Fibroblast of lung (primary cell): ENCODE measurements at places on chromosomes 5 and 9.

DNA sequence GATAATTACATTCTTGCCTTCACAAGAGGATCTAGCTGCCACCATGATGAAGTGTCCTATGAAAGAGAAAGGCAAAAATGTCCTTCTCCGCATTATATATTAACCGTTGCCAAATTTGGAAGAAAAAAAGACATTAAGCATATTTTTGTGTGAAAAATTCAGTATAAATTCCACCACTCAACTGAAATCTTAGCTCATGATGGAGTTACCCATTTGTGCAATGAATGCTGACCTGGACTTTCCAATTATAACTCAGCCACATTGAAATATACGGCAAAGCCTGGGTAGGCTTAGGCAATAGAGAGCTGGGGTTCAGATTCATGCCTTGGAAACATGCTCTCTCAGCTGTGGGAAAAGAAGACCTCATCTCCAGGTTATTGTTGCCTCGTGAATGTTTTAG is 71.3 kb upstream of the VCAN start:
- DNase-seq = no peak

DNA sequence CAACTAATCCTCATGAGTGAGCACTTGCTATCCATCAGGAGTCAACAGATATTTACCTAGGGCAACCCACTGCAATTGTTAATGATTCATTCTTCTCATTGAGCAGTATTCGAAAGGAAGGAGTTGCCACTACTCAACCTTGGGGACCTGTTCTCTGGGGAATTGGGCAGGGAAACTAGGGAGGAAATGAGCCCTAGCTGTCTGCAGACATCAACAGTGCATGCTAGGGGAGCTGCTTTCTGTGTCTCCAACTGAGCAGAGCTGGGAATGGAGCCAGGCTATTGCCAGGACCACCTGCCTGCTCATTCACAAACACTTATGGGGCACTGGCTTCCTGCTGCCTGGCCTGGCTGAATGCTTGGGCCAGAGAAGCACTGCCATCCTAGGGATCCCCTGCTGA is 183.4 kb downstream of the TMEM38B start:
- no peak for DNase-seq

DNA sequence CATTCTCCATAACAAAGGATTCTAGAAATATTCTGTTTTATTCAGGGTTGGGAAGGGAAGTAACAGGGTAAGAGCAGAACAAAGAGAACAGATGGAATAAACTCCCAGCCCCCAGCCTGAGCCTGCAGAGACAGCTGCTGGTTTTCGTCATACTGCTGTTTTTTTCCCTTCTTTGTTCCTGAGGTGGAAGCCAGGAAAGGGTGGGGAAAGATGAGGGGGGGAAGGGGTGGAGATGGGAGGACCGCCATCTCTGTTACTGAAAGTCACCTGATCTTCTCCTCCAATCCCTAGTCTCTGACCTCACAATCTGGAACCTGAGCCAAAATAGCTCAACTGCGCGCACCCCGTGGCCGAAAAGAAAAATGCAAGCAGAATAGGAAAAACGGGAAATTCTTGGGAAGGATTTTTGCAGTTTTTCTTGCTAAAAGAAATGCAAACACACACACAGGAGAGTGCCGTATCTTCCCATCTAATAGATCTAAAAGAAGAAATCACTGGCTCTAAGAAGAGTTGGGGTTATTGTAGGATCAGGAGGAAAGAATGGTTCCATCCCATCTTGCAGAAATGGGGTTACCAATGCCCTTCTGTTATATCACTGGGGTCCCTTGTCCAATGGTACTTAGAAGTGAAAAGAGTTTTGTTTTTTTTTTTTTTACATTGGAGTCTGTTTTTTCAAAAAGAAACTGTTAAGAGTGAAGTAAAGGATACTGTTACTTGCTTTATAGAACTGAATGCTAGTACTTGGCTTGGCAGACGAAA is 57.9 kb downstream of the DIAPH1 start:
- peak; percentile 97 for DNase-seq

GRCh38 chr9:98867103-98867428 is 59.6 kb downstream of the GALNT12 start:
- DNase-seq = no peak

- no peak for DNase-seq
Observed at GRCh38 chr5:156942064-156942463, 21.0 kb downstream of the TIMD4 start.

GRCh38 chr5:169268019-169268418 is 32.9 kb downstream of the SLIT3 start:
- no peak for DNase-seq

GRCh38 chr9:96062031-96062430 is 186.5 kb downstream of the ERCC6L2 start:
- peak; percentile 71 for DNase-seq

- DNase-seq = no peak
Observed at GRCh38 chr5:1325191-1325741, 19.6 kb downstream of the CLPTM1L start.

GRCh38 chr9:133148199-133149129 is 15.2 kb downstream of the GBGT1 start:
- peak; percentile 20 for DNase-seq

DNA sequence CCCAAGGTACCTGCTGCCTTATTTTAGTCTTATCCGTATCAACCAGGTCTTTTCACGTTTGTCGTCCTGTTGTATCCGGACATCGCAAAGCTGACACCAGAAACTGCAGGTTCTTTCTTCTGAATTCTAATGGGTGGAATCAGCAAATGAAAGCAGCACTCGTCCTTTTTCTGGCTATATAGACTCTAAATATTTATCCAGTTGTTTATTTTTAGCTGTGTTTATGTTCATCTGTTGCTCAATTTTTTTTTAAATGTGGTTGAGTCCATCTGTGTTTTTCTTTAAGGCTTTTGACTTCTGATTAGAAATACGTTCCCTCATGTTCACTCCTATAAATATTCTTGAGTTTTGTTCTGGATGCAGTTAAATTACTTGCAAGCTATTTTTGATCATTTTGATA is 831.7 kb downstream of the MTRR start:
- DNase-seq = peak; percentile 84
